NCI-H1417 treated with DMSO at 0.1 percent for 48 hours (cell line): ENCODE measurements at places on chromosomes 6 and 20.

- DNase-seq, result no peak
Observed at GRCh38 chr6:43125119-43125518, 46.0 kb upstream of the SRF start.

GRCh38 chr6:114301596-114302219 is 41.1 kb downstream of the HS3ST5 start:
- no peak for DNase-seq

- no peak for DNase-seq
Observed at GRCh38 chr6:127423921-127424320, 35.3 kb downstream of the KIAA0408 start.

GRCh38 chr6:40946738-40947301 is 92.2 kb downstream of the UNC5CL start:
- DNase-seq, result no peak

- no peak for DNase-seq
Observed at GRCh38 chr6:47237196-47237595, 72.5 kb downstream of the TNFRSF21 start.

- DNase-seq, result no peak
Observed at GRCh38 chr6:47465117-47465516, 12.5 kb upstream of the CD2AP start.

DNA sequence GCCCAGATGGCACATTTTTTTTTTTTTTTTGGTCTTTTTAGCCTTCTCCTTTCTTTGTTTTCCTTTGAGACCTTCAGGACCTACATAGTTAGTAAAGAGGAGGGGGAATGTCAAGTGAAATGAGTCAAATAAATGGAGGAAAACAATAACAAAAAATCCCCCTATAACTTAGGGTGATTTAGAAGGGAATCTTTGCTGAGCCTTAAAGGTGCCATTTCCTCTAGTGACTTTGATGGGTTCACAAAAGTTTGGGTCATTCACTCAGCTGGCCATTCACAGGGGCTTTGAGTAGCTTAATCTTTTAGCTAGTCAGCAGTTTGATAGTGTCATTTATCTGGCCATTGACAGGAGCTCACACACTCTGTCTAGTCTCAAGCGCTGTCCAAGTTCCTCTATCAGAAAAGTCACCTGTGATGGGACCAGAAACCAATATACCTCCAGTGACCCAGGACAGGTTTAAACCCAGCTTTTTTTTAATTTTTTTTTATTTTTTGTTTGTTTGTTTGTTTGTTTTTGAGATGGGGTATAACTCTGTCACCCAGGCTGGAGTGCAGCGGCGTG is 275.1 kb upstream of the PRDM1 start:
- no peak for DNase-seq

DNA sequence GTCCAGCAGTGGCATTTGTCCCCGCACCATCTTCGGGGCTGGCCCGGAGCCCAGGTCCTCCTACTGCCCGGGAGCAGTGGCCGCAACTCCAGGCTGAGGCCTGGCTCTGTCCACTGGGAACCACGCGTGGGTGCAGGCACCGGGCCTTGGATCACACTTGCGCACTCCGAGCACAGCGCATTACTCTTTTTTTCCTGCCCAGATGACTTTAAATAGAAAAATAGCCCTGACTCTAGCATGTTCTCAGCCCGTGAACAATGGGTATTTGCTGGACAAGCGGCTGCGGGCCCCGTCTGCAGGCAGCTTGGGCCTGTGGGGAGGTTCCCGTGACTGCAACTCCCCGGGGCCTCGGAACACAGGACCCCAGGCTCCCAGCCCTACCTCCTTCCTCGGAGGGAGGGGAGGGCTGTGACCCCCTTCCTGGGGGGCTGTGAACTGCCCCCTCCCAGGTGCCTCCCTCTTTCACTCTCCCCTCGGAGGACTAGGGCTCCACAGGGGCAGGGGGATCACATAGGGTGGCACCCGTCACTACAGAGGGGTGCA is 162.2 kb downstream of the TBXT start:
- DNase-seq, result no peak

DNA sequence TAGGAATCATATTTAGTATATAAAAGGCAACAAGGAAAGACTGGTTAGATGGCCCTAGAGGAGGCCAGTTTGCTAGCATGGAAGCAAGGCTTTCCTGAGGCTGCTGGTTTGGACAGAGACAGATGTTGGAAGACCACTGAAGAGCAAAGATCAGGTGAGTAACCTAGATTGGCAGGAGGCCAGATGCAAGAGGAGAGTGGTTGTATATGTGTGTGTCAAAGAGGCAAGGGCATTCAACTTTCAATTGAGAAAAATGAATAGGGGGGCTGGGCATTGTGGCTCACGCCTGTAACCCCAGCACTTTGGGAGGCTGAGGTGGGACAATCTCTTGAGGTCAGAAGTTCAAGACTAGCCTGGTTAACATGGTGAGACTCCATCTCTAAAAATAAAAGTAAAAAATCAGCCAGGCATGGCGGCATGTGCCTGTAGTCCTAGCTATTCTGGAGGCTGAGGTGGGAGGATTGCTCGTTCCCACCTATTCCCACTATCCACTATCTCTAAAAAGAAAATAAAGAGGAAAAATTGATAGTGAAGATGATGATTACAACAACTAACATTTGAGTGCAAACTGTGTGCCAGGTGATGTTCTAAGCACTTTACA is 79.8 kb downstream of the PRDM1 start:
- DNase-seq, result no peak

GRCh38 chr20:53929974-53930650 is 140.3 kb downstream of the BCAS1 start:
- DNase-seq, result no peak

- no peak for DNase-seq
Observed at GRCh38 chr6:128558924-128559323, 38.5 kb upstream of the PTPRK start.

GRCh38 chr6:43391440-43392031 is 22.1 kb upstream of the ZNF318 start:
- DNase-seq, result no peak

DNA sequence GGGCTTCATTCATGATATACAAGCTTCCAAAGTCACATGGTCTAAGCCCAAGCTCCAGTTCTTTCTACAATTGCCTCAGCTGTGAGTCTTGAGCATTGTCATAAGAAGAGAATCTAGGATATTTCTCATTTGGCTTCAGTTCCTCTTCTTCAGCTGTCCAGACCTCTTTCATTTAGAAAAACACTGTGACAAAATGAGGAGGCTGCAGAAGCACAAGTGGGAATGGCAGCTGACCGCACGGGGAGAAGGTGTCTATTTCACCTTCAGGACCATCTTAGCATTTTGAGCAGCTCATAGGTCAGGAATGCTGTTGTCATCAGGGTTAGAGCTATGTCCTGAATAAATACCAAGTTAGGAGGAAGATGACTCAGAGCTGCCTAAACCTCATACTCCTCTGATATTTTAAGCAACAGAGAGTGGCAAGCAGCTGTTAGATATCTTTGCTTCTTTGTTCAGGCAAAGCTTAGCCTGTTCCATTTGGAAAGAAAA is 390.1 kb upstream of the CITED2 start:
- no peak for DNase-seq
